CD4-positive, alpha-beta T cell treated with Interferon alpha-2 for 1 hour (primary cell): ENCODE measurements at places on chromosomes 12 and 14.

GRCh38 chr12:79841248-79841877 lies 93.5 kb downstream of the PPP1R12A start:
- DNase-seq = peak; percentile 6

- DNase-seq = no peak
Observed at GRCh38 chr12:25352083-25352918, 101.6 kb upstream of the KRAS start.

GRCh38 chr12:795305-795704 lies 42.9 kb downstream of the WNK1 start:
- DNase-seq = no peak

DNA sequence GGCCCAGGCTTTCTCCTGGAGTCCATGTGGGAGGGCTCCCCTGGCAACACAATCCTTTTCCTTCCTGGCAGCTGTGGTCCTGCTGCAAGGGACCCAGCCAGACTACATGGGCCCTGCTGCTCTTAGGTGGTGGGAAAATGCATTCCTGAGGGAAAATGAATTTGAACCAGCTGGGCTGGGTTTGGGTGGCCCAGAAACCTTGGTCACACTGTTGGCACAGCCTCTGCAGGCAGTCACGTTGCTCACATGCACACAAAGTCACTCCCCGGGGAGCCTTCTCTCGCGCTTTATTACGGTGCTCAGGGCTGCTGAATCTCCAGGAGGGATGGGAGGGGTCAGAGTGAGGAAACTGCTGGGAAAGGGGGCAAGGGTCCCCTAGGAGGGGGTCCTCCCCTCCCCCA lies 17.2 kb downstream of the PLEKHG3 start:
- no peak for DNase-seq

DNA sequence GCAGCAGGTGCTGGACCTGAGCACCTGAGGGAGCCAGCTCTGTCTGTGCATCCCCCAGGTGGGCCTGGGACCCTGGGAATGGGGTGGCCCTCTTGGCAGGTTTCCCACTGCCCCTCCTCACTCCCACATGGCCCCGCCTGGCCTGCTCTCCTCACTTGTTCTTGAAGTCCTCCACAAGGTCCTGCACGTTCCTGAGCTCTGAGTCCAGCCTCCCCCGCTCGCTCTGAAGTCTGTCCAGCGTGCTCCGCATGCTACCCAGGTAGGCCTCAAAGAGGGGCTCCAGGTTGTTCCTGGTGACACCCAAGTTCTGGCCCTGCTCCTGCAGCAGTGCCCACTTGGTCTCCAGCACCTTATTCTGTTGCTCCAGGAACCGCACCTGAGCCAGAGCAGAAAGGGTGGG lies 2.9 kb downstream of the KRT79 start:
- DNase-seq = no peak

- DNase-seq = no peak
Observed at GRCh38 chr14:39266525-39266870, 32.8 kb downstream of the MIA2 start.

- DNase-seq = no peak
Observed at GRCh38 chr12:3147260-3147659, 70.1 kb downstream of the TSPAN9 start.

- no peak for DNase-seq
Observed at GRCh38 chr12:120758798-120759590, 33.4 kb downstream of the ACADS start.

GRCh38 chr12:49624921-49625577 lies 1.7 kb downstream of the PRPF40B start:
- DNase-seq = no peak

- DNase-seq = no peak
Observed at GRCh38 chr12:17204289-17205054, 598.5 kb upstream of the LMO3 start.

- no peak for DNase-seq
Observed at GRCh38 chr14:43795600-43796228, 711.4 kb downstream of the FSCB start.

GRCh38 chr12:90995010-90995409 lies 9.8 kb downstream of the EPYC start:
- DNase-seq = no peak

- no peak for DNase-seq
Observed at GRCh38 chr12:66602483-66603143, 76.3 kb downstream of the GRIP1 start.

- DNase-seq = no peak
Observed at GRCh38 chr12:32087306-32087705, 19.3 kb upstream of the BICD1 start.
